Sigmoid colon (tissue), 7 donors: ENCODE measurements at places on chromosomes 6 and 20. TPM values are rescaled to one million over a fixed set of nuclear protein-coding genes. Genes with fewer than 3 reads are reported as not detected.

Gene FOXC1
- total RNA-seq = 1.5 TPM

- DNase-seq = no peak
- no peaks in the 10 kb centered on the region for H3K36me3 ChIP-seq
- H3K4me3 ChIP-seq = no peak overlapping the region
- H3K27ac ChIP-seq = no peak overlapping the region
- no peaks in the 10 kb centered on the region for H3K27me3 ChIP-seq
- H3K4me1 ChIP-seq = no peaks in the 10 kb centered on the region
Observed at GRCh38 chr6:64949257-64949656, 757.8 kb downstream of the EYS start.

GRCh38 chr6:12222405-12223366 is 67.5 kb upstream of the EDN1 start:
- H3K27me3 ChIP-seq = no peaks in the 10 kb centered on the region
- H3K27ac ChIP-seq = no peak overlapping the region
- DNase-seq = no peak
- no peak overlapping the region for H3K4me3 ChIP-seq

- no peaks in the 10 kb centered on the region for H3K4me1 ChIP-seq
- DNase-seq = no peak
- H3K27ac ChIP-seq = no peak overlapping the region
- H3K4me3 ChIP-seq = no peak overlapping the region
- no peaks in the 10 kb centered on the region for H3K36me3 ChIP-seq
Observed at GRCh38 chr20:59515013-59515905, 89.1 kb upstream of the PHACTR3 start.
